Lower leg skin (tissue), 4 donors: ENCODE measurements at places on chromosomes 6 and 20.

GRCh38 chr20:57326667-57327455, 2.7 kb upstream of the SPO11 start:
- DNase-seq, result no peak

GRCh38 chr6:84801250-84801649, 36.9 kb upstream of the TBX18 start:
- no peak for DNase-seq

GRCh38 chr20:33859157-33859695, 48.1 kb downstream of the CHMP4B start:
- DNase-seq, result no peak

GRCh38 chr20:45780159-45780558, 11.5 kb downstream of the WFDC3 start:
- no peak for DNase-seq

DNA sequence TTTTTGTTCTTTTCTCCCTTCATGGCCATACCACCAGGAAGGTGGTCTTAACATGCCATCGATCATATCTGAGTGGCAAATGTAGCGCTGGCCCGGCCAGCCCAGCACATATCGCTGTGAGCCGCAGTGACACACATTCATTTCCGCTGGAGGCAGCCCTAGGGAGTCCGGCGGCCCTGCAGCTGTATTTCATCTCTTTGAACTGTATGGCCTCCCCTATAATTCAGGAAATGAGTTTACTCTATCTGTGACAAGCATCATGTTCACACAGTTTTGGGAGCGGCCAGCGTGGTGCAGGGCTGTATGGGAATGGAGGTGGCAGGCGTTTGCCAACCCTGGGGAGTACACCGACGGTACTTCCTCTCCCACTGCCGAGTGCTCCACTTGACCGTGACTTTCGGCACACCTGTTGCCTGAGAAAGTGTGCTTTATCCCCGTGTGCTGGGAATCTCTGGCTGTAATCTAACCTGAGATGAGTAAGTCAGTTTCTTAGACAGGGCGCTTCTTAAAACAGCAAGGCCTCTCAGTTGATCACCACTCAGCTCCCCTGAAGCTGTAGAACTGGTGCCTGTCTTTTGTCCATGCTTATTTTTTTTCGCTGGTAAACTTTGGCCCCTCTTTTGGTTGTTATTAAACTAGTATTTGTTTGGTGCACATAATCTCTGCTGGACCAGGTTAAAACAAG, 257.1 kb upstream of the TAB2 start:
- DNase-seq, result no peak

DNA sequence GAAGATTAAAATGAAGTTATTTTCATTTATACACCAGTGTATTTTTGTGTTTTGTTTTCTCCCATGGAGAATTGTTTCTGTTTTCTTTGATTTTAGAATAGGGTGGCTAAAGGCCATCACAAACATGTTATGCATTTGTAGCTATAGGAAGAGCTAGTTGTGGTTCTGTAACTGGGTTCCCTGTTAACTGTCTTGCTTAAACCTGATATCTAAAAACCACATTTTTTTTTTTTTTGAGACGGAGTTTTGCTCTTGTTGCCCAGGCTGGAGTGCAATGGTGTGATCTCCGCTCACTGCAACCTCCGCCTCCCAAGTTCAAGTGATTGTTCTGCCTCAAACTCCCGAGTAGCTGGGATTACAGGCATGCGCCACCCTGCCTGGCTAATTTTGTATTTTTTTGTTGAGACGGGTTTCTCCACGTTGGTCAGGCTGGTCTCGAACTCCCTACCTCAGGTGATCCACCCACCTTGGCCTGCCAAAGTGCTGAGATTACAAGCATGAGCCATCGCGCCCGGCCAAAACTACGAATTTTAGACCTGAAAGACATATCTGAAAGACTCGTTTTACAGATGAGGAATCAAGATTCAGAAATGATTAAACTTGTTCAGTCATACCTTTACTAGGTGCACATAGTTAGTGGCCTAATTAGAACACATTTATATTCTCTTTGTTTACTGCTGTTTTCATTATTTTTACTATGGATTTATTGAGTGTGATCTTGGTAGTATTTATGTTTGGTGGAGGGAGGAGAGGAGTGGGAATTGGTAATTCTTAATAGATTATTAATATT, 18.0 kb downstream of the SCAF8 start:
- DNase-seq, result no peak
